Upper lobe of left lung (tissue), 6 donors: ENCODE measurements at places on chromosomes 4 and X.

GRCh38 chrX:106874075-106874474, 29.1 kb downstream of the RIPPLY1 start:
- DNase-seq: no peak

DNA sequence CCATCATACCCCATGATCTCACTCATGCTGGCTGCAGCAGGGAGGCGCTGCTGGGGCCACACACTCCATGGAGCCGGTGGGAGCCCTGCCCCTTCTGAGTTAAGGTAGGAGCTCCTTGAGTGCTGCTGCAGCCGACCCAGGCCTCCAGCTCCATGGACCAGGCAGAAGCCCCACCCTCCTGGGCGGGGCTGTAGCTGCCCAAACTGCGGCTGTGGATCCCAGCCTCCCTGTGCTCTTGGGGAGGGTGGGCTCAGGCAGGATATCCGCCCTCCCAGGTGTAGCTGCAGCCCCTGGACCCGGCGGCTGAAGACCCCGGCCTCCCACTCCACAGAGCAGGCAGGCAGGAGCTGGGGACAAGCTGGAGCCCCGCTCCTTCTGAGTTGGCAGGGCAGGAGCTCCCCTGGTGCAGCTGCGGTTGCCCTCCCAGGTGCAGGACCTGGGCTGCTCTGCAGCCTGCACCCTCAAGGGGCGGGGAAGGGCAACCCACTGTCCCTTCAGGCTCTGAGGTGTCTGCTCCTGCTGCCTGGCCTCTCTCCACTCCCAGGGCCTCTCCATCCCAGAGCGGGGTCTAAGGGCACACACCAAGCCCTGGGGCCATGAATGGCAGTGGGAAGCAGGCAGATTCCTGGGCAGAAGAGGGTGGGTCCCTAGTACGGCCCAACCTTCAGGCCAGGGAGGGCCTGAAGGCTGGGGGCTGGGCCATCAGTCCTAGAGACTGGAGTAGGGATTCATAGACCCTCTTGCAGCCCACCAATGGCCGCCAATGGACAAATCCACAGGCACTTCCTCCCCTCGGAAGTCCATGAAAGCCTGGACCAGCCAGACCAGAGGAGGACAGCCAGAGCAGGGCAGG, 466.1 kb downstream of the DTHD1 start:
- DNase-seq: no peak

GRCh38 chrX:24513416-24513815, 48.3 kb downstream of the PDK3 start:
- no peak for DNase-seq

DNA sequence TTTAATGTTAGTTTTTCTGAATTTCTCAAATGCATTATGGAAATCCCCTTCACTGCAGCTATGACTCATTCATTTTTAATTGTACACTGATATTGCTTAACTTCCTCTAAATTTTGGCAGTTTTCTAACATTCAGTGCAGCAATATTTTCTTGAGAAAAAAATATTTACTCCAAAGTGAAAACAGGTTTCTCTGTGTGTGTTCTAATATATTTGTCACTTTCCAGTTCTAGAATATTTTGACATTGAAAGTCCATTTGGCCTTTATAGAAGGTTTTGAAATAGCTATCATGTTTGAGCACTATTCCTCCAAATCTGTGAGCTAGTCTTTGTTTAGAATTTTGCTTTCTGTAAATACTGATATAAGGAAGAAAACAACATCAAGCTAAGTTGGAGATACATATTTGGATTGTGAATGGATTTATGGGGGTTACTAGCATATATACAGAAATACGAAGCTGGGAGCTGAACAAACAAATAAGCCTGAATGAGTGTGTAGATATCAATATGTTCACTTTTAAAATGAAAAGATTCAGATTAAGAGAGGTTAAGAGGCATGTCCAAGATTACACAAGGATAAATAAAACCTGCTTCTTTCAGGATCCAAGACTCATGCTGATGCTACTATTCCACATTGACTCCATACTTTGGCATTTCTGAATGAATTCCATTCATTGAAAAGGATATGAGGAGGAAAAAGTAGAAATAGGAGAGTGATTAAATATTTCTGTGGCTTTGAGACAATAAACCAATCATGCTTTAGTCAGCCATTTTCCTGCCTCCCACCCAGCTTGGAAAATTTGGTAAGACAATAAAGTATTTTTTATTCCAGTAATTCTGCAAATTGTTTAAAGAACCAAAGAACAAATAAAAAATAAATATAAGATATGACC, 57.3 kb upstream of the SLIT2 start:
- no peak for DNase-seq

DNA sequence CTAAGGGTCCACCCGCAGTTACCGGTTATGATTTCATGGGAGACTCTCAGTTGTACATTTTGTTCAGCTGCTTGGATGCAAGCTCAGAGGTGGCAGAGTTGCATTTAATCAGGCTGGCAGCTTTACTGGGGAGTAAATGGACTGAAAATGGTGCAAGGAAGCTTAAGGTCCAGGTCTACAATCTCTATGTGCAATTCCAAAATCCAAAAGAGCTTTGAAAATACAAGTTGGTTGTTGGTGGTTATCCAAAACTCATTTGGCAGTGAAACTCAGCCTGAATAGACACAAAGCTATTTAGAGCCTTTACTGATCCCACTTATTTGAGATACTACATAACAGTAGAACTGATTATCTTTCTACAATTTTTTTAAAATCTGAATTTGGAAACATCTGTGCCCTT, 11.8 kb upstream of the ZFP42 start:
- DNase-seq: no peak

DNA sequence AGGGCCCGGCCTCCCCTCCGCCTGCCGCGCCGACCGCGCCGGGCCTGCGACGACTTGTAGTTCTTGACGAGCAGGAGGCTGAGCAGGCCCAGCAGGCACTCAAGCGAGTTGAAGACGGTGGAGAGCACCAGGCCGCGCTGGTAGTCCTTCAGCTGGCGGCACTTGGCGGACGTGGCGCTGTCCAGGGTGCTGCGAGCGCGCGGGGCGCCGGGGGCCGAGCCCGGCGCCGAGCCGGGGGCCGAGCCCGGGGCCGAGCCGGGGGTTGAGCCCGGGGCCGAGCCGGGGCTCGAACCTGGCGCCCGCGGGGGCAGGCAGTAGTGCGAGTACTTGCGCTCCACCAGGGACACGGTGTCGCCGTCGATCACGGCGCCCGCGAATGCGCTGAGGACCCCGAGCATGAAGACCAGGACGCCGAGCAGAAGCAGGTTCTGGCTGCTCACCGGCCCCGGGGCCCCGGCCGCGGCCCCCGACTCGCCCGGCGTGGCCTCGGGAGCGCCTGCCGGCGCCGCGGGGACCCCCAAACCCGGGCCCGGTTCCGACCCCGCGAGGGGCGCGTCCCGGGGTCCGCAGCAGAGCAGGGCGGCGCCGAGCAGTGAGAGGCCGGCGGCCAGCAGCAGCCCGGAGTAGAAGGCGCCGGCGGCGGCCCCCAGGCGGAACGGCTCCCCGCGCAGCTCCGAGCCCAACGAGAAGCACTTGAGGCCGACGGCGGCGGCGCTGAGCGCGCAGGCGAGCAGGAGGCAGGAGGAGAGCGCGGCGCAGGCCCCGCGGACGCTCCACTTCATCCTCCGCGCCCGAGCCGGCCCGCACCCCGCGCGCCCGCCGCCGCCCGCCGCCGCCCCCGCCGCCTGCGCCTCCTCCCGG, 584 bp downstream of the TMEM271 start:
- no peak for DNase-seq

DNA sequence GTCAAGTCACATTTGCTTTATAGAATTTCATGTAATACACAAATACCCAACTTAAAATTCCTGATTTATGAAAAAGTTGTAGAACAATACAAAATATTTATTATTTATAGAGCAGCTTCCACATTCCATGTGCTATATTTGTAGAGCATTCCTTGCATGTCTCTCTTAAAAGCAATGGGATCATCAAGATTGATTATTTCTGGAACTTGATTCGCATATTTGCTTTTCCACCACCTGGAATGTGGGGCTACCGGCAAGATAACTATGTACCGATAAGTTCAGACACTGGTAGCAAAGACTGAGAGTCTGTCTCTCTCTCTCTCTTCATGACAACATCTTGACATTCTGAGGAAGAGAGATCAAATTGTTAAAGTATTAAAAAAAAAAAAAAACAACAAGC, 59.3 kb downstream of the MAPK10 start:
- no peak for DNase-seq
